H9 (cell line): ENCODE measurements at places on chromosomes 13 and 19. TPM values are rescaled to one million over a fixed set of nuclear protein-coding genes. Genes with fewer than 3 reads are reported as not detected.

The C19orf38 gene
- 0.20 TPM in 1 of 2 replicates, not detected in the other for total RNA-seq

The ZNF181 gene
- total RNA-seq: 8.2 and 9.9 TPM in 2 replicates

The KCNC3 gene
- total RNA-seq: 15.2 and 17.3 TPM in 2 replicates

The ZNF667 gene
- total RNA-seq: not detected in 2 replicates

The SLC25A15 gene
- 18.3 and 21.1 TPM in 2 replicates for total RNA-seq

The CGB5 gene
- not detected in 2 replicates for total RNA-seq

The NCAN gene
- total RNA-seq: 1.5 and 1.6 TPM in 2 replicates

DNA sequence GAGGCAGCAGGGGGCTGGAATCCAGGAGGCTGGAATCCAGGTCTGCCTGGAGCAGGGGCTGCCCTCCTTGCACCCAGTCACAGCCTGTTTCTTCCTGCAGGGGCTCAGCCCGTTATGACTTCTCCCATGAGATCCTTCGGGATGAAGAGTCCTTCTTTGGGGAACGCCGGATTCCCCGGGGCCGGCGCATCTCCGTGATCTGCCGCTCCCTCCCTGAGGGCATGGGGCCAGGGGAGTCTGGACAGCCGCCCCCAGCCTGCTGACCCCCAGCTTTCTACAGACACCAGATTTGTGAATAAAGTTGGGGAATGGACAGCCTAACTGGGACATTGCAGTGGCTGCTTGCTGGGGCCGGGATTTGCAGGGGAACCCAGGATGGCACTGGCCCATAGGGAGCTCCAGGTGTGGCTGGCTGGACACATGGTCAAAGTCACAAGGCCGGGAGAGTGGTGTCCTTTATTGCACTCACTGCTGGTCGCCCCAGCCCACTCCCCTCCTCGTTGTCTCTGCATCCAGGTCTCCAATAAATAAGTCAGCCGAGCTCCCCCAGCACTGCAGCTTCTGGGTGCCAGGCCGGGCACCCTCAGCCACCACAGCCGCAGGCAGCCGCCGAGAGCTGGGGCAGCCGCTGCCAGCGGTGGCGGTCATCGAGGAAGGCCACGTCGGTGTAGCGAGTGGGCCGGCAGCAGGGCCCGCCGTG lies 872 bp downstream of the PSPN start:
- no peak for DNase-seq

GRCh38 chr19:40608240-40608621 lies 7.1 kb downstream of the LTBP4 start:
- DNase-seq: no peak

DNA sequence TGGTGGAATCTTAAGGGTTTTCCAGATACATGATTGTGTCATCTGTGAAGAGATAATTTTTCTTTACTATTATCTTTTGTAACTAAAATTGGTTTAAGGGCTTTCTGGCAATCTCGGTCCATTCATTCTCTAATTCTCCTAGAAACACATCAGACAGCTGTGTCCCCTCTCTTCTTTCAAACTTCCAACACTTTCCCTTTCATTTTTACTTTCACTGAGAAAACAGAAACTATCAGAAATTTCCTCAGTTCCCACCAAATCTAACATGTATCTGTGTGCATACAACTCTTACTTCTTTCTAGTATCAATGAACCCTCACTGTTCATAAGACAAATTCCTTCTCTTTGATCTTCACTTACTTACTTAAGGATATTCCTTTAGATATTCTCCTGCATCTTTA lies 40.2 kb downstream of the KCNRG start:
- DNase-seq: no peak

DNA sequence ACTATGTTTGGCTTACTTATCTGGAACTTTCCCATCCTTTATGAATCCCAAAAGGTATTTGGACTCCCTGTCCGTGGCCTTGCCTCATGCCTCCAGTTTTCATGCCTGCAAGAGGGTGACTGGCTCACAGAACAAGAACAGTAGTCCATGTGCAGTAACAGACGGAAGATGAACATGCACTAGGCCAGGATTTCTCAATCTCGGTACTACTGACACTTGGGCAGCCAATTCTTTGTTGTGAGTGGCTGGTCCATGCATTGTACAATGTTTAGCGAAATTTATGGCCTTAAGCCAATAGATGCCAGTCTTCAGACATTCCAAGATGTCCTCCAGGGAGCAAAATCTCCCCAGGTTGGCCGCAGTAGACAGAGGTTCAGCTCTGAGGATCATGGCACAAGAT lies 61.9 kb downstream of the DOCK9 start:
- DNase-seq: no peak

GRCh38 chr19:18023622-18024251 lies 15.8 kb downstream of the ARRDC2 start:
- no peak for DNase-seq

DNA sequence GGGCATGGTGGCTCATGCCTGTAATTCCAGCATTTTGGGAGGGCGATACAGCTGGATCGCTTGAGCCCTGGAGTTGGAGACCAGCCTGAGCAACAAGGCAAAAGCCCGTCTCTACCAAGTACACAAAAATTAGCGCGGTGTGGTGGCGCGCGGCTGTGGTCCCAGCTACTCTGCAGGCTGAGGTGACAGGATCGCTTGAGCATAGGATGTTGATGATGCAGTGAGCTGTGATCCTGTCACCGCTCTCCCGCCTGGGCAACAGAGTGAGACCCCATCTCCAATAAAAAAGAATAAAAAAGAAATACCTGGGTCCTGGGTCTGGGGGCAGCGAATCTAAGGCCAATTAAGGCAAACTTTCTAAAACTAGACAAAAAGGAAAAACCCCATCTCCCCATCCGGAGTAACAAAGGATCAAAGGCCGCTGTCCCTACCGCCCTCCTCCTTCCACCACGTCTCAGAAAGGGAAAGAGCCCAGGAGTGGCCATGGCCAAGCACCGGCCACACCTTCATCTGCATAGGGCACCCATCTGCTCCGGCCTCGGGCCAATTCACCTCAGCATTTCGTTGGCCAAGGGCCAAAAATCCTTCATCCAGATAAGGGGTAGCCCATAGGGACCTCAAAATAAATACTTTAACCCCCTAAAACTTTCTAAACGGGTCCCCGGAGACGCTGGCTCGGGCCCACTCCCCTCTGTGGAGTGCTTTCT lies 851 bp downstream of the ZNF320 start:
- DNase-seq: peak; percentile 40

DNA sequence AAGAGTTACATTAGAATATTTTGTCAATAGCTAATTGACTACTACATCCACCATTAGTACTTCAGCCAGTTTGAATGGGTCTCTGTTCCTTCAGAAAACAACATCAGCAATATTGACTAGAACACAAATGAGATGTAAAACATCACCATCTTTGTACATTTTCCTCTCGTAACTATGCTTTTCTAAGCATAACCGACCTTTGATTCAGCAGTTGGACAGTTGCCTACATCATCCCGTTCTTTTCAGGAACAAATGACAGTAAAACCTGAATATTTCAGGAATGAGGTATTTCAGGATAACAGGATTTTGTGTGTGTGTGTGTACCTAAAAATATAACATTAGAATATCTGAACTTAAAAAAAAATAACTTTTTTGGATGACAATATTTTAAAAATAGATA lies 60.9 kb downstream of the STARD13 start:
- no peak for DNase-seq

- DNase-seq: peak; percentile 71
Measured at GRCh38 chr13:48156466-48156865, 61.6 kb upstream of the MED4 start.

- no peak for DNase-seq
Measured at GRCh38 chr19:4694211-4694987, 24.3 kb upstream of the MYDGF start.

DNA sequence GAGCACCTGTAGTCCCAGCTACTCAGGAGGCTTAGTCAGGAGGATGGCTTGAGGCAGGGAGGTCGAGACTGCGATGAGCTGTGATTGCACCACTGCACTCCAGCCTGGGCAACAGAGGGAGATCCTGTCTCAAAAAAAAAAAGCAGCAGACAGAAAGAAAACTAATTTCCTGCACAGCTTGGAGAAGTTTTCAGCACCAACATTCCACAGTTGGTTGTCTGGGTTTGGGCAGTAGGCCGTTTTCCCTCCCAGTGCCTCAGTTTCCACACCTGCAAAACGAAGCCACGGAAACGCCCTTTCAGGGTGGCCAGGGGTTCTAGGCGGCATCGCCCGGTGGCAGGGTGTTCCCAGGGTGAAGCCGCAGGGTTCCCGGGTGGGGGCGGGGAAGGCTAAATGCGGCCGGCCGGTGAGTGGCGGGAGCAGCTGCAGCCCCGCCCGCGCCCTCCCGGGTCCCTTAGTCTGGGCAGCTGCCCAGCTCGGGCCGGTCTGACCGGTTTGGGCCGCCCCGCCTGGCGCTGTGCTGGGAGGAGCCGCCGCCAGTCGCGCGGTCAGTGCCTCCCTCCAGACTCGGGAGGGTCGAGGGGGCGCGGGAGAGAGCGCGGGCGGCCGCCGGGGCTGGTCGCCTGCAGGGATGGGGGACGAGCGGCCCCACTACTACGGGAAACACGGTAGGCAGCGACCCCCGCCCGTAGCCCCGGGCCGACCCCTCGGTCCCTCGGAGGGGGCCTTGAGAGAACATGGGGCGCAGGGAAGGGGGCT lies at the start of gene SLC44A2:
TSS of gene SLC44A2 (plus strand) at position 551 of the 759 bp plus-strand sequence. CDS start at position 632, 81 bp downstream.
- DNase-seq: peak; percentile 87
